Psoas muscle (tissue), 8 donors: ENCODE measurements at places on chromosomes 12 and 14. TPM values are rescaled to one million over a fixed set of nuclear protein-coding genes. Genes with fewer than 3 reads are reported as not detected.

GRCh38 chr12:118023301-118023860, 6.9 kb downstream of the RFC5 start:
- no peaks in the 10 kb centered on the region for H3K27me3 ChIP-seq
- peaks cover 3% of the 10 kb centered on the region for H3K36me3 ChIP-seq
- no peaks in the 10 kb centered on the region for H3K4me1 ChIP-seq
- no peak overlapping the region for H3K4me3 ChIP-seq
- DNase-seq = no peak
- no peak overlapping the region for H3K27ac ChIP-seq

DNA sequence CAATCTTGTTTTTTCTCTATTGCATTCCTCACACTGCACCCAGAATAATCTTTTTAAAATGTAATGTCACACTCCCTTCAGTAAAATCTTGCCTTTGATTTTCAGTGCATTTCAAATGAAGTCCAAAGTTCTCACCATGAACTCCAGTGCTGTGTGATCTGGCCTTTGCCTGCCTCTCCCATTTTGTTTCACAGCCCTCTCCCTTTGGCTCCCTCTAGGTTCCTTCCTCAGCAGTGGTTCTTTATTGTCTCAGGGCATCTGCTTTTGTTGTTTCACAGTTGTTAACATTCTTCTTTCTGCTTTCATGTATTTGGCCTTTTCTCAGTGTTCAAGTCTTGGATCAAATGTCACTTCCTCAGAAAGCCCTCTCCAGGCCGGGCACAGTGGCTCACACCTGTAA, 84.5 kb upstream of the AMN1 start:
- no peak for DNase-seq
- H3K27ac ChIP-seq = no peak overlapping the region
- no peaks in the 10 kb centered on the region for H3K27me3 ChIP-seq
- no peaks in the 10 kb centered on the region for H3K36me3 ChIP-seq

DNA sequence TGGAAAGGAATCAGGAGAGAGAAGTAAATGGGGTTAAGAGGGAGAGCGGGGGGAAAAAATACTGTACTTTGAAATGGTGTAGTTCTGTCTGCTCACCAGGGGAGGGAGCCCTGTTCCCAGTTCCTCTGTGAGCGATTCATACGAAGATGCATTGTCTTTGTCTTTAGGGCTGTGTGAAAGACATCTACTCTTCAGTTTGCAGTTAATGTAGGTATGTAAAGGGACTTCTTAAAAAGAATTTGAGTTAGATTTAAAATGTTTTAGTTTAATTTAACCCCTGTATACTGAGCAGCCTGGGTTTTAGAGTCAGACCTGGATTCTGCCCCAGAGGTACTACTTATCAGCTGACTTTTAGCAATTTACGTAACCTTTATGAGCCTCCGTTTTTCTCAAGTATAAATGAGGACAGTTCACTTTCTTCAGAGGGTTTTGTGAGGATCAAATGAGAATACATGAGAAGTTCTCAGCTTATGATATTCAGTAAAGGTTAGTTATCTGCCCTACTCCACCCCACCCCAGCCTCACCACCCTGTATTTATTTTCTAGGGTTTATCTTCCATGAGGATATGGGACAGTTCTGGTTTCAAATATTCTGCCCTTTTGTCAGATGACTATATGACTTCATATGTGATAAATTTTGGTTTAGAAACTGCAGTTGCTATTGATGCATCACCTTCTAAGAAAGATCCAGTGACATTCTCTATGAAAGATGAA, 82.5 kb upstream of the EVL start:
- no peaks in the 10 kb centered on the region for H3K36me3 ChIP-seq
- DNase-seq = peak; percentile 42
- H3K4me1 ChIP-seq = peaks cover 10% of the 10 kb centered on the region
- H3K27me3 ChIP-seq = no peaks in the 10 kb centered on the region
- no peak overlapping the region for H3K4me3 ChIP-seq
- H3K27ac ChIP-seq = no peak overlapping the region

DNA sequence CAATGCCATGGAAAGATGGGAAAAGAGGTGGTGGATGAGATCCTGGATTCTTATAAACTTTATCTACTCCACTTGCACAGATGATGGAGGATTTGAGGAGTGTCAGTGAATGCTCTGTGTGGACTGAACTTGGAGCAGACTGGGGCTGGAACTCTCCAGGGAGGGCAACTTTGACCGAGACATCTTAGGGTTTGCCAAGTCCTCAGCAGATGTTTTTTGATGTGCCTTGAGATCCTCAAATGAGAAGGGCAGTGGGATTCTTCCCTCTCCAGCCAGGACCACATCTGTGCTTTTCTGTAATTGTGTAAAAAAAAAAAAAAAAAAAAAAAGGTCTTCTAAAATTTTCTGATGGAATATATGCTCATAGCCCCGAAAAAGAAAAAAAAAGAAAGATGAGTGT, 23.0 kb upstream of the MYL2 start:
- H3K4me3 ChIP-seq = no peak overlapping the region
- no peak for DNase-seq
- no peaks in the 10 kb centered on the region for H3K4me1 ChIP-seq
- no peaks in the 10 kb centered on the region for H3K27me3 ChIP-seq

STXBP6 gene
- 2.4 TPM for total RNA-seq

GRCh38 chr14:35281341-35281740, 10.8 kb upstream of the PSMA6 start:
- no peaks in the 10 kb centered on the region for H3K27me3 ChIP-seq
- no peak for DNase-seq
- H3K27ac ChIP-seq = no peak overlapping the region
- no peaks in the 10 kb centered on the region for H3K4me1 ChIP-seq
- H3K4me3 ChIP-seq = no peak overlapping the region

LRRC10 gene
- total RNA-seq = not detected

- no peaks in the 10 kb centered on the region for H3K36me3 ChIP-seq
- no peaks in the 10 kb centered on the region for H3K27me3 ChIP-seq
- H3K27ac ChIP-seq = no peak overlapping the region
- no peak overlapping the region for H3K4me3 ChIP-seq
- no peaks in the 10 kb centered on the region for H3K4me1 ChIP-seq
Measured at GRCh38 chr12:126591533-126591932, 1526.3 kb downstream of the AACS start.

SERPINA6 gene
- not detected for total RNA-seq

DNA sequence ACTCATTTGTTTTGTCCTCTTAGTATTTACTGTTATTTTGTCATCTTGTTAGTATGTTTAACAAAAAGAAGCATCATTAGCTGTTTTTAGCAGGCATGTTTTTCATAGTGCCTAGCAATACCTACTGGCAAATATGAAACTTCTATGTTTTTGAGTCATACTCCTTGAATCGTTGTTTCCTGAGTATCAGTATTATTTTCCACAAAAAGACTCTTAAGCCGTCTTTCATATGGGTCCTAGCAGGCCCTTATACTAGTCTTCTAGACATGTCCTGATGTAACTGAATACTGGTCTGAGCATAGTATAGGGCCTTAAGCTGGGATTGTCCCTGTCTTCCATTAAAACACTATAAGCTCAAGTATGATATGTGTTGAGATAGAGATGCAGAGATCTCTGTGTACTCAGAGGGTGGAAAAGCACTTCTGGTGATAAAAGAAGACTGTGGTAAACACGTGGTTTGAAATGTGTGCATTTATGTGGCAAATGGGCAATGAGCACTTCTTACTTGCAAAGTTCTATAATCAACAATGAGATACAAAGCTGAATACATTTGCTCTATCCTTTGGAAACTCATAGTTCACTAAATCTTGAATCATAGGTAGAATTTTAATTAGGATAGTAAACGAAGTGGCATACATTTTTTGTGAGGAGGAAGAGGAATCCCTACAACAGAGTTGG, 348.8 kb downstream of the PDZRN4 start:
- H3K4me3 ChIP-seq = no peak overlapping the region
- no peak for DNase-seq
- H3K27me3 ChIP-seq = no peaks in the 10 kb centered on the region
- no peaks in the 10 kb centered on the region for H3K36me3 ChIP-seq
- H3K4me1 ChIP-seq = no peaks in the 10 kb centered on the region

DNA sequence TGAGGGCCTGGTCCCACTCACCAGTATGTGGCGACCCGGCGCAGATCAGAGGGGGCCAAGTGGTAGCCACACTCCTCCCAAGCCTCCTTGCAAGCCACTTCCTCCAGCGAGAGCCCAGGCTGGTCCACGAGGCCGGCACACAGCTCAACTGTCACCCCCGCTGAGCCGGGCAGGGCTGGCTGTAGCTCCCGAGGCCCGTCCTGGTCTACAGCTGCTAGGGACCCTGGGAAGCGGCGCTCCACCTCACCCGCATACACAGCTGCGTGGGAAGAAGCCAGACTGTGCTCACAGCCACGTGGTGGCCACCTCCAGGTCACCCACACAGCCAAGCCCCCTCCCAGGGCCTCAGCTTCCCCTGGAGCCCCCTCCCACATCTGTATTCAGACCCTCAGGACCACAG, 4.6 kb downstream of the NUDT14 start:
- peaks cover 30% of the 10 kb centered on the region for H3K4me1 ChIP-seq
- no peak for DNase-seq
- H3K27ac ChIP-seq = peak overlapping the region; percentile 89
- H3K27me3 ChIP-seq = no peaks in the 10 kb centered on the region

SLCO1B1 gene
- not detected for total RNA-seq

KRT82 gene
- total RNA-seq = not detected

PTGDR gene
- total RNA-seq = not detected

- H3K27me3 ChIP-seq = no peaks in the 10 kb centered on the region
- no peak overlapping the region for H3K4me3 ChIP-seq
- no peaks in the 10 kb centered on the region for H3K36me3 ChIP-seq
- DNase-seq = no peak
- no peak overlapping the region for H3K27ac ChIP-seq
Measured at GRCh38 chr12:17456486-17456885, 633.5 kb downstream of the RERGL start.

GRCh38 chr12:113310489-113310888, 24.4 kb downstream of the SLC8B1 start:
- no peak overlapping the region for H3K27ac ChIP-seq
- H3K27me3 ChIP-seq = no peaks in the 10 kb centered on the region
- peaks cover 96% of the 10 kb centered on the region for H3K36me3 ChIP-seq
- H3K4me3 ChIP-seq = no peak overlapping the region
- H3K4me1 ChIP-seq = peaks cover 4% of the 10 kb centered on the region

DNA sequence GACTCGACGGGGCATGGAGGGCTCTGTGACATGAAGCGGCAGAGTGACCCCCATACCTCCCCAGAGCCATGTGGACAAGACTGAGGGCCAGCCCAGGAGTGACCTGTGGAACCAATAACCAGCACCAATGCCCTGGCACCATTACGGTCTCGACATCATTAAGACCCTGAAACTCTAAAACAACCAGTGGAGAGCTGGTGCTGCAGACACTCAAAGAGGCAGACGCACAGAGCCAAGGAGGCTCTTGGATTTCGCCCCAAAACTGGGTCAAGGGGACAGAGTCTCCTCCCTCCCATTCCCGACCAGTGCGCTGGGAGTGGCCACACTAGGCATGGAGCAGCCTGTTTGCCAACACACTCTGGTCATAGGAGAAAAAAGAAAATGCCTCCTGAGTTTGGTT, 41.6 kb upstream of the VASH1 start:
- H3K27me3 ChIP-seq = no peaks in the 10 kb centered on the region
- H3K4me3 ChIP-seq = no peak overlapping the region
- H3K4me1 ChIP-seq = peaks cover 12% of the 10 kb centered on the region
- H3K27ac ChIP-seq = peak overlapping the region; percentile 36

GRCh38 chr14:61462566-61463193, 141.3 kb downstream of the PRKCH start:
- H3K36me3 ChIP-seq = no peaks in the 10 kb centered on the region
- H3K27ac ChIP-seq = no peak overlapping the region
- H3K4me1 ChIP-seq = no peaks in the 10 kb centered on the region
- no peak for DNase-seq
- H3K4me3 ChIP-seq = no peak overlapping the region

DNA sequence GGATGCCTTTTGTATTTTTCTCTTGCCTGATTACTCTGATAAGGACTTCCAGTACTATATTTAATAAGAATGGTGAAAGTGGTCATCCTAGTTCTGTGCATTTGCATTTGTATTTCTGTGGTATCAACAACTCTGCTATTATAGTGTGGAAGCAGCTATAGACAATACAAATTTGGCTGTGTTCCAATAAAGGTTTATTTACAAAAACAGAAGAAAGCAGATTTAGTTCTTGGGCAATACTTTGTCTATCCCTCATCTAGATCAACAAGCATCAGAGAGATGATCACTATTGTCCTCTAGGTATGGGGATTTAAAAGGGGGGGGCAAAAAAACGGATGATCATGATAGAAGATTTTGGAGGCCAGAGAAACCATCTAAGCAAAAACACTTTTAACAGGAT, 19.1 kb upstream of the BTG1 start:
- no peaks in the 10 kb centered on the region for H3K27me3 ChIP-seq
- no peaks in the 10 kb centered on the region for H3K36me3 ChIP-seq
- no peak for DNase-seq
- no peaks in the 10 kb centered on the region for H3K4me1 ChIP-seq

DNA sequence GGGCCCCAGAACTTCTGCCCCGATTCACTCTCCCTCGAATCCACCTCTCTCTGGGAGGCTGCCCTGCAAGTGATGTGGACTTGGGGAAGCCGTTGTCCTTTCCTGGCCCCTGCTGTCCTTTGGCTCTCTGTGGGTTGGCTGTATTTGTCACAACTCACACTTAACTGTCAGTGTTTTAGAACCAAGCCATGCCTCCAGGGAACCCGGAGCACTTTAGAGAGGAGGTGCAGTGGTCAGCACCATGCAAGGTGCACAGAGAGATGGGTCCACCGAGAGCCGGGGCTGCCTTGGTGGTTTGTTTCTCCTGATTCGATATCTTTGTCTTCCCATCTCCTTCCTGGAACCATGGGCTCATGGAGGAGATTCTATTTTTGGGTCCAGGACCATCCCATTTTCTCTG, 129.5 kb upstream of the RTL1 start:
- no peaks in the 10 kb centered on the region for H3K4me1 ChIP-seq
- H3K36me3 ChIP-seq = no peaks in the 10 kb centered on the region
- H3K27me3 ChIP-seq = peaks cover 2% of the 10 kb centered on the region
- H3K4me3 ChIP-seq = no peak overlapping the region
- DNase-seq = no peak

- no peak overlapping the region for H3K27ac ChIP-seq
- no peaks in the 10 kb centered on the region for H3K4me1 ChIP-seq
- no peak for DNase-seq
- H3K36me3 ChIP-seq = no peaks in the 10 kb centered on the region
- H3K4me3 ChIP-seq = no peak overlapping the region
Measured at GRCh38 chr12:25496098-25496587, 56.9 kb downstream of the LMNTD1 start.

SYNDIG1L gene
- not detected for total RNA-seq

PRKCH gene
- 14.1 TPM for total RNA-seq
